ENCODE measurements at places on chromosomes 12 and 14.

DNA sequence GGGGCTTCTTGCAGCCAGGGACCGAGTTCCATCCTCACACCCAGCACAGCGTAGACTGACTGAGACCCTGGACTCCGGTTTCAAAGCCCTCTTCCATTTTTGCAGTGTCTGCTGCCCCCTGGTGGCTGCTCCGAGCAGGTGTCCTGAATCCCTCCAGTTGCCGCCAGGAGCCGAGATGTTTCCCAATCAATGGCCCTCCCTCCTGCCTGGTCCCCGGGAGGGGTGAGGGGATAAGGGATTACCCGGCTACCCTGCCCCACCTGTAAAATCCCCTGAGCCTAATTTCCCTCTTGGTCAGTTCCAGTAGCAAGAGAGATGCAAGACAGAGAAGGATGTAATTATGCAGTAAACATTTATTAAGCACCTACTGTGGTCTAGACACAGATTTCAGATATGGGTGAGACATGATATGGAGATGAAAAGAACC, 55.0 kb downstream of the PHETA1 start:
- DNase-seq = no peak

DNA sequence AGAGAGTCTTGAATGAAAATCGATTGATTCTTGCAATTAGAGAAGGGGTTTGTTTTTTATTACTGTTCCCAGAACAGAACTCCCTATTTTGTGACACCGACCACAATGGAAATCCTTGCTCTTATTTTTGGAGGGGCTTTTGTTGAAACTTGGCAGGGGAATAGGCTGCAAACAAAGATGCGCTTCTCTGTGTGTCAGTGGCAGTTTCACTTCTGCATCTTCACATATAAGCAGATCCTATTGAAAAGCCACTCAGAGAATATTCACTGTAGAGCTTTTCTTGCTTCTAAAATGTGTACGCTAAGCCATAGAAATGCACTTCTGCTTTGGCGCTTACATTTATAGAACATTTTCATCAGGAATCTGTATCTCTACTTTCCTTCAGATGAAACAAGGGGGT, 1822.4 kb upstream of the SEL1L start:
- no peak for DNase-seq

- DNase-seq = no peak
Measured at GRCh38 chr14:77378701-77379100, 1.5 kb downstream of the SAMD15 start.

GRCh38 chr14:50756300-50756699, 74.7 kb downstream of the NIN start:
- DNase-seq = no peak

GRCh38 chr12:78959556-78959955, 95.0 kb downstream of the SYT1 start:
- no peak for DNase-seq

DNA sequence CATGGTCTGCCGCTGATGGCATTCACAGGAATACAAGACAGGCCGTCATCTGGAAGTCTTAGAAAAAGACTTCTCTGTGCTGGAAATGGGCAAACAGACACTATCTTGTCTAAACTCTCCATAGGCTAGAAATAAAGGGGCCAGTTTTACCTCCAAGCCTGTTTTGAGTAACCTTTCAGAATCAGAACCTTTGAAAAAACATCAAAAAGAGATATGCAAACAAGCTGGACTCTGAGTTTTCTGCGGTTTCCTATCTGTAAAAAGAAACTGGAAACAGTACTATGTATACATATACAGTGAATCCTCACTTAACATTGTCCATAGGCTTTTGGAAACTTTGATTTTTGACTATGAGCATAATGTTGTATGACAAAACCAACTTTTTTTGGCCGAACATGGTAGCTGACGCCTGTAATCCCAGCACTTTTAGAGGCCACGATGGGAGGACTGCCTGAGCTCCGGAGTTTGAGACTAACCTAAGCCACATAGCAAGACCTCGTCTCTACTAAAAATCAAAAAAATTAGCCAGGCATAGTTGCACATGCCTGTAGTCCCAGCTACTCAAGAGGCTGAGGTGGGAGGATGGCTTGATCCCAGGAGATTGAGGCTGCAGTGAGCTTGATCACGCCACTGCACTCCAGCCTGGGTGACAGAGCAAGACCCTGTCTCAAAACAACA, 92.9 kb upstream of the MAX start:
- no peak for DNase-seq

GRCh38 chr12:132827763-132828703, 636 bp downstream of the GOLGA3 start:
- no peak for DNase-seq

DNA sequence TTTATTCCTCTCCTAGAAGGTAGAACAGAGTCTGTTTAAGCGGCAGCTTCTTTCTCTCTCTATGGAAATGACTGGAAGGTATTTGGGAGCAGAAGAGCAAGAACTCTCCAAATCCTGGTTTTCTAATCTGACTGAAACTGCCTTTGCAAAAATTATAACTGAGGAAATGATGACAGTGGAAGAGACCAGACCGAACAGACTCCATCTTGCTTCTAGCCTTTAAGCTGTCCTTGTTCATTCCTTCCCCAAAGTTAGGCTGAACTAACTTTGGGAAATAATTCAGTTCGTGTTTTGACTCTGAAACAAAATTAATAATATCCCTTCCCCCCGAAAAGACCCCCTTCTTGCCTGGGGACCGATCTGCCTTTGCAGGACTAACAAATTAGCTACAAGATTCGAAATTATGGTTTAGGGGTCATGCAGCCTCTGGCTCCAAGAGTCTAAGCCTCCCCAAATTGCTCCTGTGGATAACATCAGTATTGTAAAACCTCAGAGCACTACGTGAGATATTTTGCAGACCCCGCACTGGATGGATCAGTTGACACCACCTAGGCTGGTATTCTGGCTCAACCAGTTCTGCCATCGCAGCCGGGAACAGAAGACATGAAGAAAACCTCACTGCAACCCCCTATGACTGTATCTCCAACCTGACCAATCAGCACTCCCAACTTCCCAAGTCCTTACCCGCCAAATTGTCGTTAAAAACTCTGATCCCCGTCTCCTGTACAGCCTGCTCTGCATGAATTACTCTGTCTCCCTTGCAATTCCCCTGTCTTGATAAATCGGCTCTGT, 14.1 kb downstream of the SELPLG start:
- DNase-seq = no peak

DNA sequence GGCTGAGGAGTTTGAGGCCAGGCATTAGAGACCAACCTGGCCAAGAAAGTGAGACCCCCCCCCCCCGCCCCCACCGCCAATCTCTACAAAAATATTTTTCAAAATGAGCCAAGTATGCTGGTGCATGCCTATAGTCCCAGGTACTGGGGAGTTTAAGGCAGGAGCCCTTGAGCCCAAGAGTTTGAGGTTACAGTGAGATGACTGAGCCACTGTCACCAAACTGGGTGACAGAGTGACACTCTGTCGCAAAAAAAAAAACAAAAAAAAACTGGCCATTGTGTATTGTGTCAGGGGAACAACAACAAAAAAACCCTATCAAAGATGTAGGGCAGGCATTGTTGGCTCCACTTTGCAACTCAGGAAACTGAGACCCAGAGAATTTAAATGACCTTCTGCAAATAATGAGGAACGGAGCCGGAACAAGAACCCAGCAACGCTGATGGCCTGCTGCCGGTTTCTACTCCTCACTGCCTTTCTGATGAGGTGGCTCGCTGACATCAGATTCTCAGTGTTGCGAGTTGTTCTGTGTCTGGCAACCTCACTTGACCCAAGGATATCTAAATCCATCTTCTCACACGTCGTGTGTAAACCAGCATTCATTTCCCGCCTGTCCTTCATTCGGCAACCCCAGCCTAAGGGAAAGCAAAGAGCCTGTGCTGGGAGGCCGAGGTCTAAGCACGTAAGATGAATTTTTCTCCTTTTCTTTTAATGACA, 195.2 kb upstream of the CRY1 start:
- DNase-seq = no peak

GRCh38 chr14:77123381-77124325, 17.9 kb downstream of the ZDHHC22 start:
- no peak for DNase-seq

DNA sequence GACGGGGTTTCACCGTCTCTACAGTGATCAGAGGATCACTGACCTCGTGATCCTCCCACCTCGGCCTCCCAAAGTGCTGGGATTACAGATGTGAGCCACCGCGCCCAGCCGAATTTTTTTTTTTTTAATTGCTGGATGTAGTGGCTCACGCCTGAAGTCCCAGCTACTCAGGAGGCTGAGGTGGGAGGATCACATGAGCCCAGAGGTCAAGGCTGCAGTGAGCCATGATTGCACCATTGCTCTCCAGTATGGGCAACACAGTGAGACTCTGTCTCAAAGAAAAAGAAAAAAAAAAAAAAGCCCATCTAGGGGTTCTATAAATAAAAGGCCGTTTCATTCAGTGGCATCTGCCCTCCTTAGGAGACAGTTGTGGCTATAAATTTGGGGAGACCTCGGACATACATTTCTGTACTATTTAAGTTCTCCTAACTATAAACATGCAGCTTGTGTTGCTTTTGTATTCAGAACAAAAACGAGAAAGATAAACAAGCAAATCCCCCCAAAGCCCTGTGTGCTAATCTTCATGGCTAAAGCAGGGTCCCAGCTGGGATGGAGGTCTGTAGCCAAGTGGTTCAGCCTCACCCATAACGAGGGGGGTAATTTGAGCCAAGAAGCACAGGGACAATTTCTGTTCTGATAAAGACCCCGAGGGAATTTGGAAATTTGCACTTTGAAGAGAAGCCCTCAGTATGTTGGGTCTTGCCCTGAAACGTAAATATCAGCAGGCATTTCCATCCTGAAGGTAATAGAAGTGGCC, 35.0 kb upstream of the BCL7A start:
- no peak for DNase-seq

DNA sequence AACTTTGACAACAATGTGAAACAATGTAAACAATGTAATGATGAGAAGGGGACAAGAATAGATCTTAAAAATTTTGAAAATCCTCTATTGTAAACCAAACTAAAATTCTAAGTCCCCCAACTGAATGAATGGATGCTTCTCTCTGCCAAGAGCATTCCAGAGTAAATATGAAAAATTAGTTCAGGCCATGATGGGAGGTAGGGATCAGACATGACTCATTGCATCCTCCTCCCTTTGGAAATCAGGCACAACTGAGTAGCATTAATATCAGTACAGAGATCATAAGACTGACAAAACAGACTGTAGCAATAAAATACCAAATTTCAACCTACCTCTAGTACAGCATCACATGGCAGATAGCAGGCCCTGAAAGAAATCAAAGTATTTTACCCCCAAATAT, 559.9 kb downstream of the C12orf50 start:
- no peak for DNase-seq

- no peak for DNase-seq
Measured at GRCh38 chr12:79455286-79455685, 235.5 kb downstream of the PAWR start.

- no peak for DNase-seq
Measured at GRCh38 chr14:52003324-52003723, 14.0 kb downstream of the RTRAF start.

DNA sequence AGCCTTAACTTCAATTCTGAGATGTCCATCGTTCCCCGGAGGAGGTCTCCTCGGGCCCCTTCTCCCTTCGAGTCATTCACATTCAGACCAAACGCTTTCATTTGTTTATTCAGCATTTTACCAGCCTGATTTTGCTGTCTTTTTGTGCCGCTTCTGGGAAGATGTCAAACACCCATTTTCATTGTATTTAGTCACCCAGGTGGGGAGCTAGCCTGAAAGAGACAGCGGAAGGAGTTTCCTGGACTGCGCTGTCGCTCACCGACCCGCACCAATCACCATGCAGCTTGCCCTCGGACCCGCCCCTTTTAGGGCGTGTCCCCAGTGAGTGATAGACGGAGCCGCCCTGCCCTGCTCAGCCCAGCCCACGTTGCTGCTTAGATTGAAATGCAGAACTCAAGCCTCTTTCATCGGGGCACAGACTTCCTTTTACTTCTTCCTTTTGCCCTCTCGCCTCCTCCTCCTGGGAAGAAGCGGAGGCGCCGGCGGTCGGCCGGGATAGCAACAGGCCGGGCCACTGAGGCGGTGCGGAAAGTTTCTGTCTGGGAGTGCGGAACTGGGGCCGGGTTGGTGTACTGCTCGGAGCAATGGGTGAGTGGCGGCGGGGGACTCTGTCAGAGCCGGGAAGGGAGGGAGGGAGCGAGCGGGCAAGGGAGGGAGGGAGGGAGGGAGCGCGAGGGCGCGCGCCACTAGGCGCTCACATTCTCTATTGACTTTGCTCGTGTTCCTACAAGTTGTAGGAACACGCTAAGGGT, at the start of gene PAX9:
Gene PAX9 (plus strand): TSS at position 355 of the 752 bp plus-strand sequence. CDS start 230 bp downstream, at position 585.
- DNase-seq = no peak

DNA sequence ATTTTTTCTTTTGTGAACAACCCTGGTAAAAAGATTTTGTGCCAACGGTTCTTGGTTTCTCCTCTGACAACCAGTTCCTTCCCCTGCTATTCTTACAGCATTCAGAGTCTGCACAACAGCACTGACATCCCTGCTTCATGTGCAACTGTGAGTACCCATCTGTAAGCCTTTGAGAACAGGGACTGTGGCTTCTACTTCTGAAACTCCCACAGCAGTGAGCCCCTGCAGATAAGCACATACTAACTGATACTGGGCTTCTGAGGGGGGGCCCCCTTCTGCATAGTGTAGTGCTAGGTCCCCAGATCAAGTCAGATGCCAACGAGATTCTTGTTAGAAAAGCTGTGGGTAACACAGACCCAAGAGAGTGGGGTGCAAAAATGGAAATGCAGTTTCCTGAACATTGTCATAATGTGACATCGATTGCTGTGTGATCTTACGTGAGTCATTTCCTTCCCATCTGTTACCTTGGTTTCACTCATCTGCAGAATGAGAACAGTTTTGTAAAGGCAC, 11.1 kb upstream of the NINJ2 start:
- no peak for DNase-seq

DNA sequence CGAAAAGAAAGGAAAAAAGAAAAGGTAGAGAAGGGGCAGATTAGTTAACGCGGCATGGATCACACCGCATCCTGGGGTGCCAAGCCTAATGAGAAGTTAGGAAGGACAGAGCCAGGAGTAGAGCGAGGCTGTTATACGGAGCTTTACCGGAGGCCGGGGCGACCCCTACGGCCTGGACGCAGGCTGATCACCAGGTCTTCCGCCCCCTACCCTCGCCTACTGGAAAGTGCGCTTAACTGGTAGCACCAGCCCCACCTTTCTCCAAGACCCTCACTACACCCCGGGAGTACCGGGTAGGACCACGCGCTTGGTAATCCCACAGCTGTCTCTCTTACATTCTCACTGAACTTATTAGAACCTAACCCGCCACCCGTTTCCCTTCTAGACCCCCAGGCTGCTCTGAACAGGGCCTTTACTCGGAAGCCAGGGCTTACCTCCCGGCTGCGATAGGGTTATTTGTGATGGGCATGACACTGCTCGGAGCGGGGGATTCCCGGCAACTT, 33.8 kb downstream of the WBP11 start:
- DNase-seq = no peak

- DNase-seq = no peak
Measured at GRCh38 chr14:64929014-64929359, 13.6 kb downstream of the GPX2 start.

DNA sequence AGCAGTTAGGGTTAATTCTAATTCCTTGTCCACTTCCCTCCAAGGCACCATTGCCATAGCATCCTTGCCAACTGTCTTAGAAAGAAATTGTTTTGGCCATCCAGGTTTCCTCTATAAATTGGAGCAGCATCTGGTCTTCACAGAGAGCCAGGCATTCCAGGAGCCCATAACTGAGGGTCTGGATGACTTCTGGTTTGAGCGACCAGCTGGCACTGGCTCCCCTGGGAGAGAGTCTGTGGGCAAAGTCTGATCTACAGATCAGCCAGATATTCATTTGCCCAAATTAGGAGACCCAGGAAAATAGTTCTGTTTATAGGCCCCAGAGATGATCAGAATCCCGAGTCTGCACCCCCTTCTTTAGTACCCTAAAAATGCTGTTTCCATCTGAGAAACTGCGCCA, 16.0 kb downstream of the VSX2 start:
- no peak for DNase-seq

Data from cortex of kidney (tissue), 1 donor.